ENCODE measurements at places on chromosomes 16 and 17.

- no peak for DNase-seq
These were observed at the start of gene CD300LF for GRCh38 chr17:74712756-74713155. Gene CD300LF (minus strand): TSS chr17:74712923. CDS start chr17:74712866, 57 bp downstream.

DNA sequence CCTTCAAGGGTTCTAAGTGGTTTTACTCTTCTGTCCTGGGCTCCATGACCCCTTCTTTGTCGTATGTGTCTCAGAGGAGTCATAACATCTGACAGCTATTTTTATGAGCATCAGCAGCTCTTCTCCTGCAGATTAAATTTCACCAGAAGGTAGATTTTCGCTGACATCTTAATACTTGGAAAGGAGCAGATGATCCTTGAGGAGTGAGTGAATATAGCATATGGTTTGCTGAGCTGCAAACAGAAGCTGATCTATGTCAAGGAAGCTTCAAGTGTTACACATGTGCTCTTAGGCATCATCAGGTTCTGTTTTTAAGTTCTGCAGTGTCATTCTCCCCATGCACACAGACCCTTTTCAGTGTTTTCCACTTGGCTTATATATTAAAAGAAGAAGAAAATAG is 49.2 kb upstream of the MYH2 start:
- DNase-seq, result no peak

DNA sequence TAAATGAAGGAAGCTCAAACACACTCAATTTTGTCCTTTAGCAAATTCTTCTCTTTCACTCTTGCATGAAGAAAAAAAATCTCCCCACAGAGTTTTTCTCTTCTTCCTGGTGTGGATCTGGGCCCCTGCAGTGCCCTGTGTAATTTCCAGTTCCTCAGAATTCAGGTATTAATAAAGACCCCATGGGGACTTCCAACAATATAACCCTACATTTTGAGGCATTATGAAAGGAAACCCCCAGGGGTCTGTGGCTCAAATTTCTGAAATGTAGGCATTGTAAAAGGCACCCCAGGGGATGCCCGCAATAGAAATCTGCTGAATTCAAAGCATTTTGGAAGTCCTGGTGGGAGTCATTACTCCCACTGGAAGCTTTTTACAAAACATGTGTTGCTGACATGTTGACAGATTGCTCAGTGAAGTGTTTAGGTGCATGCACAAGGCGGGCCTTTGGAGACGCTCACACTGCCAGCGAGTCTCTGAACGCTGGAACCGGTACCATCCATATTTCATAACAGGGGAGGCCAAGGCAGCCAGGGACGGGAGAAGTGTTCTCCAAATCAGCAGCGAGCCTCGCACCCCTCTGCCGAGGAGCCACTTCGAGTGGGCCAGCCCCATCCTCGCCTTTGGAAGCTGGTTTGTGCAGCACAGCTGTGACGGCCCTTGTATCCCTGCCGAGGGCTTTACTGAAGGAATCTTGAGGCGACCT is 154.0 kb downstream of the ZNF423 start:
- DNase-seq, result no peak

- DNase-seq, result no peak
These were observed 686 bp upstream of the MIEF2 start for GRCh38 chr17:18259621-18260331.

DNA sequence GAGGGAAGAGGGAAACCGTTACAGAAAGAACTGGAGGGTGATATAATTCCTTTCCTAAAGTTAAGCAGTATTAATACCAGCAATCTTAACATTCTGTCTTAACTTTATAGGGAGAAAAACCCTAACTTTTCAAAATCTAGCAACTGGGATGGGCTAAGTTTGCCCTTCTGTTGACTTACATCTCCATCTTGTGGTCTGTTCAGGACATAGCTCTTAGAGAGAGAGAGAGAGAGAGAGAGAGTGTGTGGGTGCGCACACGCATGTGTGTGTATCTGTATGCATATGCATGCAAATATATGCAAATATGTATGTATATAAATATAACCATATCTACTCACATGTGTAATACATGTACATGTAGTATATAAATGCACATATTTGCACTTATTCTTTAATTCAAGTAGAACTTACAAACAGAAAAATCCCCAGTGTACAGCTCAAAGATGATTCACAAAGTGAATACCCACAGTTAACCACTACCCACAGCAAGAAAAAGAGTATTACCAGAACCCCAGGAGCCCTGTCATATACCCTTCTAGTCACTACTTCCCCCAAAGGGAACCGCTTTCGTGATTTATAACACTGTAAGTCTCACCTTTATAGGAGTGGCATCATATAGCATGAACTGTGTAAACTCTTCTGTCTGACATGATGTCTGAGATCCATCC is 46.5 kb downstream of the STX8 start:
- DNase-seq, result no peak

- DNase-seq, result no peak
These were observed 22.6 kb upstream of the NF1 start for GRCh38 chr17:31072186-31072585.

DNA sequence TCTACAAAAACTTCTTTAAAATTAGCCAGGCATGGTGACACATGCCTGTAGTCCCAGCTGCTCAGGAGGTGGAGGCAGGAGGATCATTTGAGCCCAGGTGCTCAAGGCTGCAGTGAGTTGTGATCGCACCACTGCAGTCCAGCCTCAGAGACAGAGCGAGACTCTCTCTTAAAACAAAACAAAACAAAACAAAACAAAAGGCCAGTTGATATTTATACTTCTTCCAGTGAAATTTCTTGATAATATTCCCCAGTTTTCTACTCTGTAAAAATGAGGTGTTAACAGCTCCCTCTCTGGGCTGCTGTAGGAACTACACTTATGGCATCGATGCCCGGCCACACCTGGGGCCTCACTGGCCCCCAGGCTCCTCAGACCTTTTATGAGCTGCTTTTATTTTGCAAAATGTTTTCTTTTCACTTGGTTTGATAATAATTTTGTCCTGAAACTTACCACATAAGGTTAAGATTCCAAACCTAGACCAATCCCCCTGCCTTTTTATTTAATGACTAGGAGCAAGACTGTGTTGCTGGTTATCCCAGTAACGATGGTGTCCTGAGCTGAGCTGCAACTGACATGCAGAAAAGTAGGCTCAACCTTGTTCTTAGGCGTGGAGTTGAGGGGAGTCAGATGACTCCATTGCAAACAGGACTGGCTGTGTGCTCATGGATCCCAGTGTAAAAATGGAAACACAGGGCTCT is 17.6 kb downstream of the MAPK8IP3 start:
- DNase-seq, result no peak

GRCh38 chr17:56880571-56880970 is 33.3 kb downstream of the TRIM25 start:
- DNase-seq, result no peak

DNA sequence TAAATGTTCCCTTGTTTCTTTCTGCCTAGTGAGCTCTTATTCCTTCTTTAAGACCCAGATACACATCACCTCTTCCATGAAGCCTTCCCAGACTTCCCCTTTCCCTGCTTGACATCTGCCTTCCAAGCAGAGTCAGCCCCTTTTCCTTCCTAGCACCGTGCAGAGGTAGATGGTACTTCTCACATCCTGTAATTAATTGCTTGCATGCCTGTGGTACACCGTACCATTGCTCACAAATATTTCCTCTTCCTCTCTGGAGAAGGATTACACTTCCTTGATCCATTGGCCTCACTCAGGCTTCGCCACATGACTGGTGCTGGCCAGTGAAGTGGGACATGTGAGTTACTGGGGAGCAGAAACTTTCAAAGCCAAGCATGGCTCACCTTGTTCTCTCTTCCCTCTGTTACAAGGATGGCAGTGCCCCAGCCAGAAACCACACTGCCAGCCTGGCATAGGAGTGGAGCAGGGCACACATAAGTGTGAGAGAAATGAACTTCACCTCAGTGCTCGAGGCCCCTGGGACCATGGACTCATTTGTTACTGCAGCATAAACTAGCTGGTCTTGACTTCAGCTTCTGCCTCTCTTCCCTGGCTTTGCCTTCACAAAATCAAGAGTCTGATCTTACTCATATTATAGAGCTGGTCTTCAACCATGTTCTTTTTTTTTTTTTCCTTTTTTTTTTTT is 44.0 kb downstream of the SOST start:
- DNase-seq, result no peak

DNA sequence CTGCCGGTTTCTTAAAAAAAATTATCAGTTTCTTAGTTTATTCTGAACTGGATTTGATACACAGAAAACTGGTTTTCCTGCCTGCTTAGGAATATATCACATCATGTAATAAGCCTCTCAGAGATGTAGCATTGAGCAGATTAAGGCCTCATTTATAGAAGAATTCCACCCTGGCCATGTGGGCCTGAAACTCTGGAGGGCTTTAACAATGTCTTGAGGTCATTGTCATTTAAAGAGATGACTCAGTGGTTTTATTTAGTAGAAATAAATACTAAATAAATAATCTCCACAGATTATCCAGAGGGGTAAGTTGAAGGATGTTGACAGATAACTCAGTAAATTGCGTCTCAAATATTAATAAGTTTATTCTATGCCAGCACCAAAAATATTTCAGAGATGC is 56.9 kb downstream of the PRKCA start:
- no peak for DNase-seq

DNA sequence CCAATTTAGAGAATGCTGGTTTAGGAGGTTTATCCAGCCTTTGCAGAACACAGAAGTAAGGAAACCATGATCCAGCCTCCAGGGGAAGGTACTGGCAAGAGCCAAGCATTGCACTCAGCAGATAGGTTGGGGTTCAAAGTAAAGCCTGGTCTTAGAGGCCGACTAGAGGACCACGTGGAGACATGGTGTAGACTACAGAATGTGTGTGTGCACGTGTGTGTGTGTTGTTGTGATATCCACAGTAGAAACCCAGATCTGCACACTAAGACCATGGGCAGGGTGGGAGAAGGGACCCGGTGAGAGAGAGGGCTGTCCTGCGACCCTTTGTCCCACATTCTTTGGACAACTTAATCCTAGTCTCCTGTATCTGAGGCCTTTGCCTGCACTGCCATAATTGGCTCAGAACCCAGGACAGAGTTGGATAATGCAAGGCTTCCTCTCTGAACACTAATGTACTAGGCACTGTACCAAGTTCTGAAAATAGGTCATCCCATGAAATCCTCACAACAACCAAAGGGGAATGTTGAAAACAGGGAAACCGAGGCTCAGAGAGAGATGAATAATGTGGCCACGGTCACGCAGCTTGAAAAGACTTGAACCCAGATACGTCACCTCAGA is 325.1 kb upstream of the HSBP1 start:
- no peak for DNase-seq

- DNase-seq, result no peak
These were observed 11.2 kb upstream of the FAM20A start for GRCh38 chr17:68612209-68612922.

All from cortex of kidney (tissue), 1 donor.